ENCODE measurements at places on chromosomes 7 and 10.

DNA sequence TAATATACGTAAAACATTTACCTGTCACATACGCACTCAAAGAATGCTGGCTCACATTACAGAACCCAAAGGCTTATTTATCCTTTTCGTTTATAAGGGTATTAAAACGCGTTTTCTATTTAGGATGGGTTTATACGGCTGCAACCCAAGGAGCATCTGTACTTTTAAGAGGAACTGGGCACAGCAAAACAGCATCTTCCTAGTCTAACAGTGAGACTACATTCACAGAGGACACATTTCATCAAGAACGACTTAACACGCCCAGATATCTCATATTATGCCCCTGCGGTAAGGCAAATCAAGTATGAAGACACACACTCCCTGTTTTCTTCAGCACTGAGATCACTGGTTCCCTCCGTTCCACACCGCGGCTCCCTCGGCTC lies 533 bp upstream of the DMTF1 start:
- no peak for DNase-seq

- no peak for DNase-seq
Observed at GRCh38 chr7:109879287-109879828, 1211.6 kb upstream of the LRRN3 start.

- DNase-seq, result no peak
Observed at GRCh38 chr10:96276831-96277230, 5.5 kb upstream of the BLNK start.

DNA sequence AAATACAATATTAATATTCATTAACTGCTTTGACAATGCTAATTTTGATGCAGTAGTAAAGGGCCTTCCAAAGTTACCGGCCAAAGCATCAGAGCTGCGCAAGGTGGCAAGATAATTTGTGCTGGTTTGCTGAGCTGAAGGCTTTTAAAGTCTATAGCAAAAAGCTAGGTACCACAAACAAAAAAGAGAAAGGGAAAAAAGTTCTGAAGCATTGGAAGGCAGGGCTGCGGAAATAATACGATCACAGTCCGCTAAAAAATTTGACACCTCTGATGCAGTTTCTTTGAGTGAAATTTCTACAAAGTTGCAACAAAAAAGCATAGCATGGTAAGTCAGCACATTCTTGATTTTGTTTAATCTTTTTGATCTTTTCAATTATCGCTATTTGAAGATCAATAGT lies 175.6 kb downstream of the TCF7L2 start:
- DNase-seq, result no peak

DNA sequence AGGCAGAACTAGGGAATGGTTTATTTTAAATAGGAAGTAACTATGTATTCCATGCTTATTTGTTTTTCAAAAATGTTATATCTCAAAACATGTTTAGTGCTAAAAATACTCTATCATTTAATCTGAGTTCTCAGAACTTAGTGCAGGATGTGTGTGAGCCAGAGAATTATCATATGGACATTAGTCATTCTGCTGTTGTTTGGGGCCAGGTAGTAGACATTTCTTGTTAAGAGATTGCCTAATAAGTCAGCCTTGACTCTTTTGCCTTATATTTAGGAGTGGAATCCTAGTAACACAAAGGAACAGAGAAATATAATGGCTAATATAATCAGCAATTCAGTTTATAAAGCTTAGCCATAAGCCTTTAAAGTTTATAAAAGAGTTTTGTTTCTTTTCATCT lies 149.8 kb downstream of the CCSER2 start:
- DNase-seq, result no peak

GRCh38 chr10:36779238-36779846 lies 346.1 kb upstream of the ANKRD30A start:
- DNase-seq, result peak; percentile 36

DNA sequence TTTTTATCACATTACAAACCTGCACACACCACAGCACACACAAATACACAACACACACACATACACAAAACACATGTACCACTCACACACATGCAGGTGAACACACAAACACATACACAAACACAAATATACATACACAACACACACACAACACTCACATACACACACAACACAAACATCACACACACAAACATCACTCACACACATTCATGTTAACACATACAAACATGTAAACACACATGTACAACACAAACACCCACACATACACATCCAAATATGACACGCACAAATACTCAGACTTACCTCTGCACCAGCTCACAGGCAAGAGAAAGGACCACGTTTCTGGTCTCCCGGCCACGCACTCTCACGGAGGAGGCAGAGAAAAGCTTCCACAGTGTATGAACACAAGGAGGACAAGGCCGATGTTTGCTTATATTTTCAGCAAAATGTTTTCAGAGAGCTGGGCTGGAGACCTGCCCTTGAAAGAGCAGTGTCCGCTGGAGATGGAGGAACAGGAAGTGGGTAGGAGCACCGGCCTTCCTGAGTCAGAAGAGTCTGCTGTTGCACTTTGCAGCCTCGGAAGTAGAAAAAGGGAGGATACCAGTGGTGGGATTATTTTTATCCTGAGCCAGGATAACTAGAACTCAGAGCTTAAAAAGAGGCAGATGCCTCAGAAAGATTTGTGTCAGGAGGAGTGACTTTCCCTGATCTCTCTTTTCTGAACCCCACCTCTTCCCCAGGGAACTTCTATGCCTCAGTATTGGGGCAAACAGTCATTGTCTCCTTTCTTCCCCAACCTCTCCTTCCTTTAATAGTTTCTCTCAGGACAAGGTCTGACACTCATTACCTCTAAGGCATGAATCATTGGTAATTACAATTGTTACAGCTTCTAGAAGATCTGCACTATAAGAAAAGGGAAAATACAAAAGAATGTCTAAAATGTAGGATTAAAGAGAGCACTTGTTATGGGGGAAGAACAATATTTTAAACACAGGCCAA lies at the start of gene GIMAP6:
Gene GIMAP6 (minus strand): TSS at position 520 of the 999 bp plus-strand sequence. CDS start 2,243 bp downstream, outside the sequence.
- DNase-seq, result no peak

DNA sequence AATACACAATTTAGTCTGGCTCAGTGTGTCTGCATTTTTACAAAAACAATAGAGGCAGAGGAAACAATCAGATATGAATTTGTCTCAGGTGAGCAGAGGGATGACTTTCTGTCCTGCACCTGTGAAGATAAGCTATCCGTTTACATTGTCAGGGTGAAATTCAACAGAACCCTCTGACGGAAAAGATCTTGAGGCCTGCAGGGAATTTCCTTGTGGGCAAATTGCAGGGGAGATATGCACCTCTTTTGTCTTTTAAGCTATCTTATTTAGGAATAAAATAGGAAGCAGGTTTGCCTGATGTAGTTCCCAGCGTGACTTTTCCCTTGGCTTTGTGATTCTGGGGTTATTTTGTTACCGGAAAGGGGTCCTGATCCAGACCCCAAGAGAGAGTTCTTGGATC lies 325.1 kb downstream of the GALNT17 start:
- no peak for DNase-seq

DNA sequence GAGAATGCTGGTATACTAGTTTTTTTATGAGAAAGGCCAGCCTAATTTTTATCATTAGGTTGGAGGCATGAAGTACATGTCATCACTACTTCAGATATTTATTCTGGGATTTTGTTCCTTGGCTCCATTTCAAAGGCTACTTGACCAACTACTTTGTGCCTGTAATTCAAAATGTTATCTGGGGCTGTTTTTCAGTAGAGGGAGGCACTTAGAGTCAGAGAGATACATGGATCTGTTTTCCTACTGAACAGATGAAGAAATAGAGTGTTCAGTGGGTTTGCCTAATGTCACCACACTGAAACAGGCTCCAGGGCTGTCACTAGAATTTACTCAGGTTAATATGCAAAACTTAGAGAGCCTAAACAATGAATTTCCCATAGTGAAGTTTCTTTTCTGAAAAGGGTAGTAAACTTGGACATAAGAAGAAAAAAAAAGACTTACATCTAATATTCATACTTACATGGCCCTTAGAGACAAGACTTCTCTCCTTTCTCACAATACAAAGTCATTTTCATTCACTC lies 127.3 kb upstream of the ITGB1 start:
- no peak for DNase-seq

DNA sequence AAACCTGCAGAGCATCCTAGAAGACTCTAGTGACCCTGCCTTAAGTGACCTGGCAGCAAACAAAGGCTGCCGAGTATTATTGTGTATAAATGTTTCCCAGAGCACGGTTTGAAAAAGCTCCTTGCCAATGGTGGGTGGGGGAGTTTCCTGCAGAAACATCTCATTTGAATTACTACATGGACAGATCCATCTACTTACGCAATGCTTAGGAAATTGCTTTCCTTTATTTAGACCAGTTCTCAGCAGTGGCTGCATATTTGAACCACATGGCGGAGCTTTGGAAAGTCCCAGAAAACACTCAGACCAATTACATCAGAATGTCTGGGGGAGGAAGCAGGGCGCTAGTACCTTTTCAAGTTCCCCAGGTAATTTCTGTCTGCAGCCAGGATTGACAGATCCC lies 560.9 kb downstream of the SDK1 start:
- no peak for DNase-seq

GRCh38 chr10:14481752-14482151 lies 151.0 kb upstream of the FRMD4A start:
- no peak for DNase-seq

DNA sequence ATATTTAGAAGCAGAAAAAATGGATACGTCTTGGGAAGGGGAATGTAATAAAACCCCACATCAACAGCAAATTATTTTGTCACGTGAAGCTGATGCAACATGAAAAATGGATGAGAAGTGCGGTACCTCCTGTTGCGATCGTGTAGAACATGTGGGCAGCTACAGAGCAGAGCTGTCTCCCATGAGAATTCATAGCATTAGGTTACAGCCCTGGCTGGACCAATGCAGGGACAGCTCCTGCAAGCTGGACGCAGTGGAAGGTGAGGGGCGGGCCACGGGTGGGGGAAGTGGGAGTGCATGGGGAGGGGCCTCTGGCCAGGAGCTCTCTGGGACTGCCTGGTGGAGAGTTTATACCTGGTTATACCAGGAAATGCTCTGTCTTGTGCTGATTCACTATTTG lies 120.3 kb downstream of the GATA3 start:
- no peak for DNase-seq

- DNase-seq, result no peak
Observed at GRCh38 chr7:44213206-44213876, 12.6 kb downstream of the YKT6 start.

DNA sequence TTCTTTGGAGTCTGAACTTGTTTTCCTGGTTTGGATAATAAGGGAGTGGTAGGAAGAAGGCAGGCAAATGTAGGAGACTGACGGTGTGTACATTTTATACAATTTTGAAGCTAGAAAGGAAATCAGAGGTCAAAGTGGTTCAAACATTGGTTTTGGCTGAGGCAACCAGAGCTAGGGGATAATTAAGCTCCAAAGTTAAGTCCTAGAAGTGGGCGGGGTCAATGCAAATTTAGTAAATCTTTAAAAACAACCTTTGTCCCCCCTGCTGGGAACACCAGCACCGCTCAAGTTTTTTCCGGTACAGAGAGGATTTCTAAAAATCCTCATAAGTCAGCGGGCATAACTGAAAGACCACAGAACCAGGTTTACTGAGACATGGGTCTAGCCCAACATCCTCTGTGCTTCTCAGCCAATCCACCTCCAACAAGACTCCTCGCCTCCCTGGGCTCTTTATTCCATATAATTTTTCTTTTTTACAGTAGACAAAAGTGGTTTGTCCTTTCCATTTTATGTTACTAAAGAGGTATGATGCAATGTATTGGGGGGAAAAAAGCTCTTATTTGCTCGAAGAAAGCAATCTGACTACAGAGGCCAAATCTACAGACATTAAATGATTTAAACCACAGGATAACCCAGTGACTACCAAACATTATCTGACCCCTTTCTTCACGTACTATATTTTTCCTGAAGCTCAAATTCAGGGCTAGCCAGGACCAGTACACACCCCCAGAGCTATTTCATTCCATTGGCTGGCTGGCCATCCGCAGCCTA lies 1.6 kb downstream of the GLUD1 start:
- peak; percentile 44 for DNase-seq

GRCh38 chr10:4279655-4280054 lies 494.6 kb upstream of the KLF6 start:
- DNase-seq, result no peak

- DNase-seq, result peak; percentile 46
Observed at GRCh38 chr10:79221110-79222051, 125.9 kb upstream of the PPIF start.

DNA sequence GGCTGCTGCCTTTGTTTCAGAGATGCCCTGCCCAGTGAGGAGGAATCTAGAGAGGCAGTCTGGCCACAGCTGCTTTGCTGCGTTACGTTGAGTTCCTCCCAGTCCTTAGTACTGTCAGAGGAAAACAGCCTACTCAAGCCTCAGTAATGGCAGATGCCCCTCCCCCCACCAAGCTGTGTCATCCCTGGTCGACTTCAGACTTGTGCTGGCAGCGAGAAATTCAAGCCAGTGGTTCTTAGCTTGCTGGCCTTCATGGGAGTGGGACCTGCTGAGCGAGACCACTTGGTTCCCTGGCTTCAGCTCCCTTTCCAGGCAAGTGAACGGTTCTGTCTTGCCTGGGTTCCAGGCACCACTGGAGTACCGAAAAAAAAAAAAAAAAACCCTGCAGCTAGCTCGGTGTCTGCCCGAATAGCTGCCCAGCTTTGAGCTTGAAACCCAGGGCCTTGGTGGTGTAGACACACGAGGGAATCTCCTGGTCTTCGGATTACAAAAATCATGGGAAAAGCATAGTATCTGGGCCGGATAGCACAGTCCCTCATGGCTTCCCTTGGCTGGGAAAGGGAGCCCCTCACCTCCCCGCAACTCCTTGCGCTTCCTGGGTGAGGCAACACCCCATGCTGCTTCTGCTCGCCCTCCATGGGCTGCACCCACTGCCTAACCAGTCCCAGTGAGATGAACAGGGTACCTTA lies 9.1 kb downstream of the SDHAF3 start:
- DNase-seq, result no peak

DNA sequence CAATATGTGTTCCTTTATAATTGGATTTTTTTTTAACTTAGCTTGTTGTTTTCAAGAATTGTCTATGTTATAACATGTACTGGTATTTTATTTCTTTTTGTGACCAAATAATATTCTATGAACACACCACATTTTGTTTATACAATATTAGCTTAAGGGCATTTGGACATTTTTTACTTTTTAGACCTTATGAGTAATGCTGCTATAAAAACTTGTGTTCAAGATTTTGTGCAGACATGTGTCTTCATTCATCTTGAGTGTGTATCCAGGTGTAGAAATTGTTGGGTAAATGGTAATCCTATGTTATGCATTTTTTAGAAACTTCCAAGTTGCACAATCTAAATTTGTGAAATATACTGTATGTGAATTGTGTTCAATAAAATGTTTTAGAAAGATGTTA lies 936.7 kb downstream of the CCSER2 start:
- no peak for DNase-seq

GRCh38 chr7:149093228-149093627 lies 2.7 kb upstream of the ZNF786 start:
- DNase-seq, result no peak

DNA sequence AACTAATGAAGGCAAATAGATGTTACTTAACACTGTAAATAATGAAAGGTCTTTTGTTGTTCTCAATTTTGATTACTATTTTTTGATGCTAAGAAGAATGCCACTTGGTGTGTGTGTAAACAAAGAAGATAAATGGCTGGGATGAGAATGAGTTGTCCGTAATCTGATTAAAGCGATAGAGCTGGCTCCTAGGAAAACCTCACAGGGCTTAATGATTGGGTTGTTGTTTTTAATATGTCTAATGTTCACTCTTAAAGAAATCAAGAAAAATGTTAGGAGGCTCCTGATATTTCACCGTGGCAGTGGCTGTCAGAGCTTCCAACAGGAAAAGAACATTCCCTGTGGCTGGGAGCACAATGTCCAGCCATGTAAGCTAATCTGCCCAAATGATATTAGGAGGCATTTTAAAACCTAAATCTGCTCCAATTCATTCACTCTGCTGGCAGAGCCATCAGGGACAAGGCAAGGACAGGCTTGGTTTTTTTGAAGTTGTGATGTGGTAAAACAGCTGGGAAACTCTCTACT lies 243.9 kb downstream of the SNX10 start:
- no peak for DNase-seq

GRCh38 chr10:23171232-23171876 lies 20.8 kb upstream of the PTF1A start:
- DNase-seq, result no peak

Data from liver (tissue), 10 donors.